ENCODE measurements at places on chromosomes 6 and 20. TPM values are rescaled to one million over a fixed set of nuclear protein-coding genes. Genes with fewer than 3 reads are reported as not detected.

DNA sequence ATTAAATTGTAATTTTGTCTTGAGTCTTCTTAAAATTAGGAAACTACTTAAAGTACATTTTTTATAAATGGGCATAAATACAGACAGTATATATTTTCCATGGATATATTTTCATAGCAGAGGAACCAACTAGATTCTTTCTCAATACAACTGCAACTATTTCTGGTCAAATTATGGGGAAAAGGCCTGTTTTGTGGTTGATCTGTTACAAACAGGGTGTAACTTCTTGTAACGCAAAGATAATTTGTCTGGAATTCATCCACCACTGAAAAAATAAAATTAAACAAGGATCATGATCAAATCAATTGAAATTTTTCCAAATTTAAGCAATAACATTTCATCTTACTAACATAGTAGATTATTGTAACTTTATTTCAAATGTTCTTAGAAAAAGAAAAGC is 67.2 kb upstream of the RNF146 start:
- no peak for DNase-seq

DNA sequence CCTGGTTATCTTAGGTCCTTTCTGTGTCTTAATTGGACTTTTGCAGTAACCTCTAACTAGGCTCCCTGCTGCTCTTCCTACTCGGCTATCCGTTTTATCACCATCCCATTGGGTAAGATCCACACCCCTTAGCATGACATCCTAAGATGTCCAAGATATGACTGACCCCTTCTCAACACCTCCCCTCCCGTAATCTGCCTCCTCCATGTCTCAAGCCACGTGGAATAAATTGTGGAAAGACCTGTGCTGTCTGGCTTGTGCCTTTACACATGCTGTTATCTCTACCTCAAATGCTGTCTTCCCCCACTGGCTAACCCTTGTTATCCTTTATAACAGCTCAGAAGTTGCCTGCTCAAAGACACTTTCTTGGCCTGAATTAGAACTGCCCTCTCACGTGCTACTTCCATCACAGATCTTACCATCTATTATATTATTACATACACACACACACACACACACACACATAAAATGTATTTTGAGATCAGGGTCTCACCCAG is 26.5 kb downstream of the EIF2S2 start:
- DNase-seq = no peak

GRCh38 chr20:35702824-35703695 is 3.9 kb downstream of the ROMO1 start:
- no peak for DNase-seq

The RNF144B gene
- 1.0 TPM for total RNA-seq

The EYS gene
- 0.50 TPM for total RNA-seq
